Stimulated activated CD4-positive, alpha-beta T cell treated with anti-CD3 and anti-CD28 coated beads, Interleukin-1b, Interleukin-23, amount 100 ng/mL, for 48 hours (primary cell): ENCODE measurements at places on chromosomes 11 and 22.
A peak's percentile ranks its signal among the peaks of the same experiment; 100 is the strongest.

GRCh38 chr22:38462960-38463784 lies 4.7 kb upstream of the KDELR3 start:
- DNase-seq: no peak

- DNase-seq: no peak
These were observed 70.2 kb upstream of the GDPD4 start for GRCh38 chr11:77371646-77372045.

DNA sequence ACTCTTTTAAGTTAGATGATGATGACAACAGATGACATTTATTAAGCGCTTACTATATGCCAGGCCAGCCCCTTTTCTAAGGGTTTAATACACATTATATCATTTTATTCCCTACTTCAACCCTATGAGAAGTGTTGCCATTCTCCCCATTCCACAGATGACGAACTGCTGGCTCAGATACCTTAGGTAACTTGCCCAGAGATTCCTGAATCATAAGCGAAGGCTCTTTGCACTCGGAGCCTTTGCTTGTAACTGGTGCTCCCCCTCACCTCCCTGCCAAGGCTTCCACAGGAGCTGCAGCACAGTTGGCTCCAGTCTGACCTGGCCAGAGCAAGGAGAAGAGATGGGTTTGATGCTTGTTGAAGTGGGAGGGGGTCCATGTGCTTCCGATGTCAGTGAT lies 43.0 kb downstream of the DBX1 start:
- no peak for DNase-seq

- DNase-seq: peak; percentile 30
These were observed 119.5 kb downstream of the ENTHD1 start for GRCh38 chr22:39773976-39774539.

GRCh38 chr11:9362393-9362863 lies 22.0 kb upstream of the IPO7 start:
- peak; percentile 43 for DNase-seq

DNA sequence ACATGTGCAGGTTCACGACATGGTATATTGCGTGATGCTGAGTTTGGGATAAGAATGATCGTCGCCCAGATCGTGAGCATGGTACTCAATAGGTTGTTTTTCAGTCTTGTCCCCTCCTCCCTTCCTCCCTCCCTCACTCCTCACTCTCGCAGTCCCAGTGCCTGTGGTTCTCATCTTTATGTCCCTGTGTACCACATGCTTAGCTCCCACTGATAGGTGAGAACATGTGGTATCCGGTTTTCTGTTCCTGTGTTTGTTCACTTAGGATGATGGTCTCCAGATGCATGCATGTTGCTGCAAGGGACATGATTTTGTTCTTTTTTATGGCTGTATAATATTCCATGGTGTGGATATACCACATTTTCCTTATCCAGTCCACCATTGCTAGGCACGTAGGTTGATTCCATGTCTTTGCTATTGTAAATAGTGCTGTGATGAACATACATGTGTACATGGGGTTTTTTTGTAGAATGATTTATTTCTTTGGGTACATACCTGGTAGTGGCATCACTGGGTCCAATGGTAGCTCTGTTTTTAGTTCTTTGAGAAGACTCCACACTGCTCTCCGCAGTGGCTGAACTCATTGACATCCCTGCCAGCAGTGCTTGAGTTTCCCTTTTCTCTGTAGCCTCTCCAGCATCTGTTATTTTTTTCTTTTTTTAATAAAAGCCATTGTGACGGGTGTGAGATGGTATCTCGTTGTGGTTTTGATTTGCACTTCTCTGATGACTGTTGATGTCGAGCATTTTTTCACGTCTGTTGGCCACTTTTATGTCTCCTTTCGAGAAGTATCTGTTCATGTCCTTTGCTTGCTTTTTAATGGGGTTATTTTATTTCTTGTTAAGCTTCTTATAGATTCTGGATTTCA lies 16.4 kb downstream of the ZBED4 start:
- DNase-seq: no peak

- DNase-seq: no peak
These were observed 1.5 kb upstream of the TRABD start for GRCh38 chr22:50184004-50184901.

DNA sequence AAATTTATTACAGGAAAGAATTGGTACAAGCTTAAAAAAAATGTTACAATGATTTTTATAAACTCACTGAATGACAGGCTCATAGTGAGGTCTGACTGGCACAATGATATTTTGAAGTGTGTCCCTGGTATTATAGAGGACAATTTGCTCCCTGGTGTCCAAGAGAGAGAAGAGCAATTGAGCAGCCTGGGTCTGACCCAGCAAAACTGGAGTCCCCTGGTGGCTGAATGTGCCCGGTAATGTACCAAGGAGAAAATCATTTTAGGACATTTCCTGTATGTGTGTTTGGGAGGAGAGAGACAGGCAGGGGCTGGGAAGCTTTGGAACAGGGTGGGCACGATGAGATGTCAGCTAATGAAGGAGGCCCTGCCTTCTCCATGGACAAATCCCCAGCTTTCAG lies 125.3 kb downstream of the APOL5 start:
- no peak for DNase-seq

DNA sequence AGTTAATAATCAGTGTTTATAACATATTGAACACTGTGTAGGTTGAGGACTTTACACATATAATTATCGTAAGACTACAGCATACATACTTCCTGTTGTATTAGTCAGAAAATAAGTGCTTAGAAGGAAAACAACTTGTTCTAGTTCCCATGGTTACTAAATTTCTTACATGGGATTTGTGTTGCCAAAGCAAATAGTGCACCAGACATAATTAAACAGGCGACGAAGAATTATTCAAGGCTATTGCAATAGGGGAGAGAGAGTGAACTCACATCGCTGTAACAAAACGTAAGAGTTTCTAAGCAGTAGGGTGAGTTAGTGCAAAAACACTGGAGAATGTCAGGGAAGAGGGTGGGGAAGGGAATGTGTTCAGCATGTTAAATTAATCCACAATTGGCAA lies 347.8 kb downstream of the CNTN5 start:
- DNase-seq: no peak

GRCh38 chr22:29216873-29217666 lies 11.4 kb downstream of the EMID1 start:
- no peak for DNase-seq

DNA sequence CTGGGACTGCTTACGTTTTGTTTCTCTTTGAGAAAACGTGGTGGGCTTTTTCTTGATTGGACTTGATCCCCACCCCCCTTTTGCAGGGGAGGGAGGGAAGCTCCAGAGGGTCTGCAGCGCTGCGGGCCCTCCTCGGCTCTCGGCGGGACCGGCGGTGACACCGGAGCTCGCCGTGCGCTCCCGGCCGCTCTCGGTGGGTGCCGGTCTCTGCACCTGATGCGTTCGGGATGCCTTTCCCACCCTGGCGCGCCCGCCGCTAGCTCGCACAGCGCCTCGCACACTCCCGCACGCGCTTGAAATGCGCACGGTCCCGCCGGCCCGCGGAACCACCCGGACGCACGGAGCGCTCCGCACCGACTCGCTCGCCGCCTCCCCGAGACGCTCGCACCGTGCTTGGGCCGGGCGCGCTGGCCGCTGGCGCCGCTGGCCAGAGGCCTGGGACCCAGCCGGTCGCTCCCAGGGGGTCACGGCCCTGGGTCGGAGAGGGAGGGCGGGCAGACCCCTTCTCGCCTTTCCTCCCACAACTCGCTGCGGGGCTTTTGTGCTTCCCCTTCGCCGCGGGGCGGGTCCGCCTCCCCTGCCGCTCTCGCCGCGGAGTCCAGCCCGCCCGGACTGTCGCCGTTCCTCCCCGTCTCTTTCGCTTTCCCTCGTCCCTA lies 1.0 kb downstream of the ZBTB16 start:
- DNase-seq: no peak

DNA sequence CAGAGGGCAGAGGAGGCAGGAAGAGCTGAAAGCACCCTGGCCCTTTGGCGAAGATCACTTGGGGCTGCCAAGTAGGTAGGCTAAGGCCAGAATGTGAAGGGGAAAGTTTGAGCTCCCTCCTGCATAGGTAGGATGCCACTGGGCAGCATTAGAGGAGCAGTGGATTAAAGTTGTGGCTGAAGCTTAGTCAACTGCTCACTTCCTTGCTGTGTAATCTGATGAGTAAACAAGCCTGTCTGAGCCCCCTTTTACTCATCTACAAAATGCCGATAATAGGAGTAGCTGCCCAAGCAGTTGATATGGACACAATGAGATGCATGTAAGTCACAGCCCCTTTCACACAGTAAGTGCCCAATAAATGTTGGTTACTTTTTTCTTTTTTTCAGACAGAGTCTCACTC lies 216.4 kb downstream of the MN1 start:
- DNase-seq: no peak

GRCh38 chr11:79068356-79068755 lies 372.5 kb downstream of the TENM4 start:
- DNase-seq: no peak

GRCh38 chr11:105100206-105100605 lies 39.4 kb downstream of the CARD18 start:
- no peak for DNase-seq

GRCh38 chr22:22865311-22866072 lies 22.1 kb upstream of the IGLL5 start:
- DNase-seq: peak; percentile 42

- DNase-seq: no peak
These were observed 2.7 kb upstream of the TMPRSS6 start for GRCh38 chr22:37112084-37112728.

DNA sequence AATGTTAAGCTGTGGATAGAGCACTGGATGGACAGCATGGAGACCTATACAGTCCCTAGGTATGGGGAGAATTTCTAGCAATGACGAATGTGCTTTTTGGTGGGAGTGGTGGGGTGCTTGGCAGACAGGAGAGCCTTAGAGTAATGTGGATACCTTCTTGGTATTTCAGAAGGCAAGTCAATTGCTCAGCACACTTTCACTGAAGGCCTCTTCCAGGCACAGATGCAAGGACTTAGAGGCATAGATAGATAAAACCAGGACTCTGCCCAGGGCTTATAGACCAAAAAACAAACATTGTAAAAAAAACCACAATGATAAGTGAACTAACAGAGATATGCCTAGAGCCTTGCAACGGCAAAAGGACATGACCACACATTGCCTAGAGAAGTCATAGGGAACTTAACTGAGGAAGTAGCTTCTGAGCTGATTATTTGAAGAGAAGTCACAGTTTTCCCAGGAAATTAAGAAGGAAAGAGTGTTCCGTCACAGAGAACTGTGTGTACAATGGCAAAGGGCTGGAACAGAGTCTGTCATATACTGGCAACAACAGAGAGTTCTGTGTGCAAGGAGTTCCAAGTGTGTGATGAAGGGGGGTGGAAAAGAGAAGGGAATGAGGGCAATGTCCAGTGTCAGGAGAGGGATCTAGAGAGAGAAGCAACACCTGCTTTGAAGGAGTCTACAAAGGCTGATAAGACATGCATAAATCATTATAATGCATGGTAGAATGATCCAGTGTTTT lies 65.9 kb upstream of the PICALM start:
- DNase-seq: no peak

- DNase-seq: no peak
These were observed 5.5 kb downstream of the EHF start for GRCh38 chr11:34626393-34626792.

- DNase-seq: no peak
These were observed 117.6 kb upstream of the FGF3 start for GRCh38 chr11:69936771-69937170.

DNA sequence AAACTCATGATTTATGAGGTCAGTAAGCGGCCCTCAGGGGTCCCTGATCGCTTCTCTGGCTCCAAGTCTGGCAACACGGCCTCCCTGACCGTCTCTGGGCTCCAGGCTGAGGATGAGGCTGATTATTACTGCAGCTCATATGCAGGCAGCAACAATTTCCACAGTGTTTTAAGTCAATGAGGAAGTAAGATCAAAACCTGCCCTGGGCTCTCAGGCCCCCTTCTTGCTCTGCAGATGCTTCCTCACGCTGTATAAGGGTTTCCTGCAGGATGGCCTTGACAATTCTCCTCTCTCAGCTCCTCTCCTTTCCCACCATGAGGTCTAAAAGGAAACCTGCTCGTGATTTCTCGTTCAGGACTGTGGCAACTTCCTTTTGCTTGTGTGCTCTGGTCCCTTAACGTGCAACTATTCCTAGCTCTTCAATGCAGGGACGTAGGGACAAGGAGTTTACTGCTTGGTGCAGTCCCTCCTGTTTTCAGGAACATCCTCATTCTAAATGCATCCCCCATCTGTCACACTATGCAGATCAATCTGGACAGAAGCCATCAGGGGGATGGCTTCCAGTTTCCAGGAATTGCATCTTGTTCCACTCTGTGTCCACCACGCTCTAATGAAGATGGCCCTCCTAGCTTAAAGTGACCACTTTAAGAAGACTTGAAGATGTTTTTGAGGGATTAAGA lies 64.3 kb upstream of the IGLL5 start:
- no peak for DNase-seq

DNA sequence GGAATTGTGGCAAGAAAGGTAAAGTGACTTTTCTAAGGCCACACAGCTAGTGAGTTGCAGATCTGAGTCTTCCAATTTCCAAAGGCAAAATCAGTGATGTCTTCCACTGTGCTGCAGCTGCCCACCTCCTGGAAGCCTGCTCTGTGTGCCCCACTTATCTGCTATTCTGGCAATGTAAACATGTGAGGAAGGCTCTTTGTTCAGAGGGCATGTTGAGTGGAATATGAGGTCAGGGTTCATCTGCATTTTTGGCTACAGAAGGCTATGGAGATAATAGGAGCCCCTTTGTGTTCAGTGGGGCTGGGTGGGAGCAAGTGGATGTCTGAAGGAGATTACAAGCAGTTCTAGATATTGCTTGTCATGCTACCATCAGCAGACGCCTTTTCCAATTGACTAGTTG lies 396.2 kb downstream of the BUD13 start:
- DNase-seq: no peak

DNA sequence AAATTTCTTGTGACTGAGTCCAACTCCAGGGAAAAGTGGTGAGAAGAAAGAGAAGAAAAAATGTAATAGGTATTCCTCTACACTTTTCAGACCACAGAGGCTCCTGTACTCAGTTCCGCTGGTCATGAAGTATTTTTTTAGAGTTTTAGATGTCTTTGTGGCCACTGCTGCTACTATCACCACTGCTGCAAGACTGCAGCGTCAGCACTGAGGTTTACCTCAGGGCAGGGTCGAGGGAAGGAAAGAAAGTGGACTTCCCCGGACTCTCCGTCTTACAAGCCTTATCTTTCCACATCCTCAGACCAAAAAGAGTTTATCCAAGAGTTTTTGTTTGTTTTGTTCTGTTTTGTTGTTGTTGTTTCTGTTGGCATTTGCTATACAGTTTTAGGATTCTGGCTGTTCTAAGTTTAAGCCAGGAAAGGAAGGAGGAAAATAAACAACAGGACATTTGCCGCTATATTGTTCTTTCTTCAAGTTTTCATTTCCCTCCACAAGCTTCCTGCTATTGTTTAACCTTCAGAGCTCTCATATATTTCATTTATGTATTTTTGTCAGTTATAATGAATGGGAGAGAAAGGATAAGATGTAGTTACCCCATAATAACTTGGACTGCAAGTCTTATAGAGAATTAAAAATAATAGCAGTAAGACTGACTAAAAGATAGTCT lies 919.3 kb downstream of the NTM start:
- no peak for DNase-seq
